Lower lobe of right lung (tissue), 2 donors: ENCODE measurements at places on chromosomes 2 and 18.

- no peak for DNase-seq
Measured at GRCh38 chr2:20470211-20470610, 23.3 kb downstream of the RHOB start.

- DNase-seq, result no peak
Measured at GRCh38 chr2:23445450-23445868, 60.5 kb downstream of the KLHL29 start.

DNA sequence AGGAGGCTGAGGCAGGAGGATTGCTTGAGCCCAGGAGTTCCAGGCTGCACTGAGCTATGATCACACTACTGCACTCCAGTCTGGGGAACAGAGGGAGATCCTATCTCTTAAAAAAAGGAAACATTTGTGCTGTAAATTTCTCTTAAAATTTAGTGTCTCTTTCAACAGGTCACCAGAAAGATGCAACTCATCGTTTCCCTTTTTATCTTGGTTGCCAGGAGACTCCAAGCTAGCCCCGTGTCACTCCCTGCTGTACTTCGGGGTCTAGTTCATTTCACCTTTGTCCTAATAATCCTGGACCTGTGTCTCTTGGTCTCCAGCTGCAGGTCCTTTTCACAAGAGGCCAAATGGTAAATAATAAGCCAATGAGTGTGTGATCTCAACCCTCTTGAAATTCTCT, 7.1 kb downstream of the HS1BP3 start:
- DNase-seq, result no peak

DNA sequence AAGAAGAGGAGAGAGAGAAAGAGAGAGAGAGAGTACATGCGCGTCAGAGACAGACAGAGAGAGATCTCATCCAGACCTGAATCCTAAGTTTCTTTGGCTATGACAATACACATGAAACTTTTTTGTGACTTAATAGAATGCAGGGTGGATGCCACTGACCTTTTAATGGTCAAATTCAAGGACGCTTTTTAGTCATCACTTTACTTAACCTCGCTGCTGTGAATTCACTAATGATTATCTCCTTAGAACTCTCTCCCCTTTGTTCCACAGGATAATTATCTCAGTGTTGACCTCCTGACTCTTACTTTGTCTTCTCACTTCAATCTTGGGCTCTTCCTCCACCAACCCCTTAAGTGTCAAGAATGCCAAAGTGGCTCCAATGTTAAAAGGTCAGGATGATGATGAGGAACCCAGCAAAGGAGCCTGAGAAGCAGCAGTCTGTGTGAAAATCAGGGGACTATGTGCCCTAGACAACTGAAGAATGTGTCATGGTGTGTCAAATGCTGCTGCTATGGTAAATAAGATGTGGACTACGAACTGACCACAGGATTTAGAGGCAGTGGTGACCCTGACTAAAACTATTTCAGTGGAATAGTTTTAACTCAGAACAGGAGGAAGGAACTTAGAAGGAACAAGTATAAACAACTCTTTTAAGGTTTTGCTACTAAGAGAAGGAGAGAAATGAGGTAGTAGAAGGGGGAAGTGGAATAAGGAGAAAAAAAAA, 382.1 kb downstream of the ZEB2 start:
- no peak for DNase-seq

DNA sequence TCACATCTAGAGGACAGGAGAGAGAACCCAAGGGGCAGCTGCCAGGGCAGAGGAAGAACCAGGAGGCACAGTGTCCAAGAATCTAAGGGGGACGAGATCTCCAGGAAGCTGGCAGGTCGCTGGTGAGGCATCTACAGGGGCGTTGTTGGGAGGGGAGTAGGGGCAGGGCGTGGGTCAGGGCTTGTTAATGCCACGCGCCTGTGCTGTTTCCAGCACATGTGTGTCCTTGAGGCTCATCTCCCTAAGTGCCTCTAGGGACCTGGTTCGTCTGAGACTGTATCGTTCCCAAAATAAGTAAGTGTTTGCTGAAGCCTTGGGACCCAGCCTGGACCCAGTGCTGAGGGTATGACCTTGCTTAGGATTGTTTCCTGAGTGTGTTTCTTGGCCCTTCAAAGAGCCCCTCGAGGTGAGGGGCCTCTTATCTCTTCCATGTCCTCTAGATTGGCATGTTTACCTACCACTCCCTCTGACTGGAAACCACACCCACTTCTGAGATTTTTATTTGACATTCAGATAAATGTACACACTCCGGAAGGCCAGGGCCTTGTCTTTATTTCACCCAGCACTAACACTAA, 22.2 kb downstream of the HK2 start:
- DNase-seq, result peak; percentile 75

DNA sequence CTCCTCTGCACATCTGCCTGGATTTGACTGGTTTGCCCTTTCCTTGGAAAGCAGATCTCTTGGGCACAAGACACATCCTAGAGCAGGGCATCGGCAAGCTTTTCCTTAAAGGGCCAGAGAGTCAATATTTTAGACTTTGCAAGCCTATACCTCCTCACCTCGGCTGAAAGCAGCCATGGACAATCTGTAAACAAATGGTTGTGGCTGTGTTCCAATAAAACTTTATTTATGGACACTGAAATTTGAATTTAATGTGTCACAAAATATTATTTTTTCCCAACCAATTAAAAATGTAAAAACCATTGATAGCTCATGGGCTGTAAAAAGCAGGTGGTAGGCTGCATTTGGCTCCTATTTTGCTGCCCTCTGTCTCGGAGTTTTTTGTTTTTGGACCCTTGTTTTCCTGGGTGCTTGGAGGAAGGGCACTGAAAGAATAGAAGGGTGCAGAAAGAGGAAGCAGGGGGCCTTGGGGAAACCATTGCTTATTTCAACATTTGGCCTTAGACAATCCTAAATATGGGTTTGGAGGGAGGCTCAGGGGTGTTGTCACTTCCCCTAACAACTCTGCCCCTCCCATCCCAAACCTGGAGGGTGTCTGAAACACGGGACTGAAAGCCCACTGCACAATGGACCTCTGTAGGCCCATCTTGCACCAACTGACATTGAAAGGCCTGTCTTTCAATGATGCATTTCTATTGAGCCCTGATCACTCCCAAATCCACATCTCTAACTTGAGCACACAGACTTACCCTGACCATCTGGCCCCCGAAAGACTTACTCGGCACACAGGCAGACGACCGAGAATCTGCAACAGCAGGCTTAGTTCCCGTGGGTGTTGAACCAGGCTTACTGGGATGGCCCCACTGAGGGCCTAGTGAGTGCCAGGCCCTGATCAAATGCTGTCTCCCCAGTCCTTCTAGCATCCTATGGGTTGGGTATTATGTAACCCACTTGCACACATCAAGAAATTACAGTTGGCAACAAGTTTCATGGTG, 7.1 kb upstream of the ZFP36L2 start:
- no peak for DNase-seq

GRCh38 chr2:62409442-62409841, 96.6 kb downstream of the TMEM17 start:
- no peak for DNase-seq

GRCh38 chr2:217951521-217952247, 51.1 kb downstream of the TNS1 start:
- DNase-seq, result peak; percentile 76

- DNase-seq, result no peak
Measured at GRCh38 chr2:47295981-47296635, 106.8 kb upstream of the MSH2 start.

- DNase-seq, result peak; percentile 51
Measured at GRCh38 chr2:120279708-120280107, 27.1 kb downstream of the RALB start.

- DNase-seq, result no peak
Measured at GRCh38 chr2:386406-387103, 98.7 kb upstream of the ALKAL2 start.
